CD4-positive, alpha-beta T cell treated with Interleukin-10 for 1 hour (primary cell): ENCODE measurements at places on chromosomes 1 and 21.

DNA sequence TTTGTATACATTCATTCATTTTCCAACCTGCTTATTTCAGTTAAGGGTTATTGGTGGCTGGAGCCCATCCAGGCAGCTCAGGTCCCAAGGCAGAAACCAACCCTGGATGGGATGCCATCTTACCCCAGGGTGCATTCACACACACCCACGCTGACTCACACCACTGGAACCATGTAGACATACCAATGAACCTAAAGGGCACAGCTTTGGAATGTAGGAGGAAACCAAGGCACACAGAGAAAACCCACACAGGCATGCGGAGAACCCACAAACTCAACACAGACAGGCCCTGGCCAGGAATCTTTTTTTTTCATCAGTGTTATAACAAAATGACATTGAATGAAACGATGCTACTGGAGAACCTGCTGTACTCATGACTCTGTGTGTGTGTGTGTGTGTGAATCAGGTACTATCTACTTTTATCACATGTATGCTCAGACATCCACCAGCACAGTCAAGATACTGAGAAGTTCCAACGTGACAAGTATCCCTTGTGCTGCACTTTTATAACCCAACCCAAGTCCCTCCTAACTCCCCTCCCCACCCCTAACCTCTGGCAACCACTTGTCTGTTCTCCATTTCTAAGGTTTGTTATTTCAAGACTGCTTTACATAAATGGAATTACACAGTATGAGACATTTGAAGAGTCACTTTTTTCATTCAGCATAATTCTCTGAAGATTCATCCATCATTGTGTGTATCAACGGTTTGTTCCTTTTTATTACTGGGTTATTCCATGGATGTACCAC lies 286.8 kb upstream of the PLD5 start:
- DNase-seq = no peak

- DNase-seq = no peak
Measured at GRCh38 chr21:14312871-14313270, 70.1 kb downstream of the HSPA13 start.

DNA sequence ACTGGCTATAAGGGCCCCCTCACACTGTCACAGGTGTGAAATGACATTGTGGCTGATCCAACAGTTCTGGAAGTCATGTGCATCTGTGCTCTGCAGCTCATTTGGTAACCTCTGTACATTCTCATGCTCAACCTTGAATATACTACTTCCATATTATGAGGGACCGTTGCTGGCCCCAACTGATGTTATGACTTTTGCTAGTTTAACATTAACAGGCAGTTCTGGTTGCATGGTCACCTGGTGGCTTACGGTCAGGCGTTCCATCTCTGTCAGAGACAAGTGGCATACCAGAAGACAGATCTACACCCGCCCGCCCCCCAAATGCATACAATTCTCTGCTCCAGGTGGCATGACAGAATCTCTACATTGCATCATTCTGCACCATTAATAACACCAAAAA lies 6.0 kb upstream of the DIP2A start:
- no peak for DNase-seq

- no peak for DNase-seq
Measured at GRCh38 chr1:175600721-175601440, 142.5 kb downstream of the TNR start.

DNA sequence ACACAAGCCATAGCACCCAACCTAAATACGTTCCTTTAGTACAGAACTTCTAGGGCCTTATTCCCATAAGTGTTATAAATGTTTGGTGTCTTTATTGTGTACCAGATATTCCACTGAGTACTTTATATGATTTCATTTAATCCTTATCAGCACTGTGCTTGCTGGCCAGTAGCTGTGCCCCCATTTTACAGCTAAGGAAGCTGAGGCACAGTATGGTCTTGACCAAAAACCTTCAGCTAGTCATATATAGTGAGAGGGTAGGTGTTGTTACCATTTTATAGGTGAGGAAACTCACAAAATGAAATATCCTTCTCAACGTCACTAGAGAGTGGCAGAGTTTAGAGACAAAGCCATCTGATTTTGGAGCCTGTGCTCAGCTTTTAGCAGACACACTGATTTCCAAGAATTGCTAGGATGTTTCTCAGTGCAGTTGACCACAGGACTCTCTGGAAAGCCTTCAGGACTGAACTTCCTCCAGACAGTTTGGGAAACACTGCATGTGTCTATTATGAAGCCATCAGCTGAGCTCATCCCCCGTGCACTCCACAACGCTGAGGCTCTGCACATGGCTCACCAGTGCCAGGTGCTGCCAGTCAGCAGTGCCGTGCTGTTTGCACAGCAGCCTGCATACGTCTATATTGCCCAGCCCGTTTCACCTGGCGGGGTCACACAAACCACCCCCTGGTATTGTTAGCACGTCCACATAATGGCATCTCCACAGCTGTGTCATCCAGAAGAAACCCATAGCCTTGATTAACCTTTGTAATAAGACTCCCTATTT lies 15.4 kb downstream of the NPPA start:
- DNase-seq = no peak

DNA sequence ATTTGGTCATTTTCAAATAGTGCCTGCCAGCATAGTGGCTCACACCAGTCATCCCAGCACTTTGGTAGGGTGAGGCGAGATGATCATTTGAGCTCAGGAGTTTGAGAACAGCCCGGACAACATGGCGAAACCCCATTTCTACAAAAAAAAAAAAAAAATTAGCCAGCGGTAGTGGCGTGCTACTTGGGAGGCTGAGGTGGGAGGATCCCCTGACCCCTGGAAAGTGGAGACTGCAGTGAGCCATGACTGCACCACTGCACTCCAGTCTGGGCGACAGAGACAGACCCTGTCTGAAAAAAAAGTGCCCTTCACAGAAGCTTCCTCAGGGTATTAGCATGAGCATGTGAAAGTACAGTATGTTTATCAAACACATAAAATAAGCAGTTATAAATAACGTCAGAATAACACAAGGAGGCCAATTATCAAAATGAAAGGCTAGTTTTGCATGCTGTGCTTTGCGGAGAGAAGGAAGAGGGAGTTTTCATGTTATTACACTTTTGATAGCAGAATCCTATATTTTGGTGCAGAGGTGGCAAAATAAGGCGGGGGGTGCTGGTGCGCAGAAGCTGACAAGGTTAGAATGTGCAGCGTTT lies 781 bp upstream of the METTL13 start:
- DNase-seq = no peak

GRCh38 chr1:116514708-116515525 lies 55.9 kb downstream of the CD58 start:
- DNase-seq = peak; percentile 80
